NCI-H1105 (cell line): ENCODE measurements at places on chromosomes 2 and 18.

- DNase-seq = no peak
Measured at GRCh38 chr18:3525870-3526420, 76.0 kb downstream of the TGIF1 start.

- no peak for DNase-seq
Measured at GRCh38 chr2:239930378-239930777, 94.8 kb downstream of the NDUFA10 start.

DNA sequence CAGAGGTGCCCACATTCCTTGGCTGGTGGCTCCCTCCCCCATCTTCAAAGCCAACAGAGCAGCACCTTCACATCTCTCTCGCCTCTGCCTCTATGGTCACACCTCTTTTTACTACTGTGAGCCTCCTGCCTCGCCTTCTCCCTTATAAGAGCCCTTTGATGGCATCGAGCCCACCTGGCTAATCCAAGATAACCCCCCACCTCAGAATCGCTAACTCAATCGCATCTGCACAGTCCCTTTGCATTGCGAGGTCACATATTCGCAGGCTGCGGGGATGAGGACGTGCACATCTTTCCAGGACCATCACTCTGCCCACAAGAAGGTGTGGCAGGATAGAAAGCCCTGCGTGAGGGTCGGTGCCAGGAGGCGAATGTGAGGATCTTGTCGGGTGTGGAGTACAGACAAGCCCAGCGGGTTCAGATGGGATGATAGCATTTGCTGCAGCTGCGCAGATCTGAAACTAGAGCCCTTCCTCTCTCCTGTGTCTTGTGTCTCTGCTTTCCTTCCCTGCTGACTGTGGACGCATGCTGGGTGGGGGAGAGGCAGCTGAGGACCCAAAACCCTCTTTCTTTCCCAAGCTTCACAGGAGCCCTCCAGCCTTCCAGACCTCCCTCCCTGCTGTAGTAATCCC lies 148.3 kb upstream of the HDAC4 start:
- no peak for DNase-seq

- no peak for DNase-seq
Measured at GRCh38 chr2:101403745-101404144, 16.4 kb upstream of the CREG2 start.

DNA sequence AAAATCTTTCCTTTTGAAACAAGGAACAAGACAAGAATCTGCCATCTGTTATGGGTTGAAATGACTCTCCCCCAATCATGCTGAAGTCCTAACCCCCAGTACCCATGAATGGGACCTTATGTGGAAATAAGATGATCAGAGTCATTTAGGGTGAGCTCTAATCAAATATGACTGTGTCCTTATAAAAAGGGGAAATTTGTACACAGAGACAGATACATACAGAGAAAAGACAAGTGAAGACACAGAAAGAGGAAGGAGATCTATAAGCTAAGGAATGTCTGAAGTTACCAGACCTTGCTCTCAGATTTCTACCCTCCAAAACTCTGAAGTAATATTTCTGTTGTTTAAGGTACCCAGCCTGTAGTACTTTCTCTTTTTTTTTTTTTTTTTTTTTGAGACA lies 15.7 kb downstream of the TGFBRAP1 start:
- DNase-seq = no peak

DNA sequence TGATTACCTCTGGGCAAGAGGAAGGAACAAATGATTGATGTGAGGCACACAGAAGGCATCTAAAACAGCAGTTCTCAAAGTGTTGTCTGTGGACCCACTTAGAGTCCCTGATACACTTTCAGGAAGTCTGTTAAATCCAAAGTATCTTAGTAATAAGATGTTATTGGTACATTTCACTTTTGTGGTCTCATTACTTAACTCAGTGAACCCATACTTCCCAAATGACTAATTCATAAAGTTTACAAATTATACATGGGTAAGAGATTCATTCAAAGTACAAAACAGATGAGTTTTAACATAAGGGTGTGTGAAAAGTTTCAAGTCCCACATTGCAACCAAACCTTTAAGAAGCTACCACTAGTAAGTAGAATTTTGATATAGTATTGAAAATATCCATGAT lies 440.5 kb downstream of the NUP35 start:
- DNase-seq = no peak

- no peak for DNase-seq
Measured at GRCh38 chr18:56831988-56832387, 180.8 kb downstream of the WDR7 start.

DNA sequence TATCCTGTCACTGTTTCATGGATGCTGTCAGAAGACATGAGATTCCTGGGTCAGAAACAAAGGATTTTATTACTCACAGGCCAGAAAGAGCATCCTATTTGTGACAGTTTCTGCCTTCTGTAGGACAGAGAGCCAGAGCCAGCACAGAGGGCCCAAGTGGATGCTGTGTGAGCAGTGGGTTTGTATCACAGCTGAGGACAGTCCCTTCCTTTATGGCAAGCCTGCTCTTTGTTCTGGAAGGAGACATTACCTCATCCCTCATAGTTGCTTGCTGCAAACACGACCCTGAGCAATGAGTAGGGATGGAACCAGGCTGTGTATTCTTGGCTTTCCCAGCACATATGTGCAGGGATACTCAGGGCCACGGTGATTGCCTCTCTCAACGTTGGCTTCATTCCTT lies 41.6 kb downstream of the ARHGEF4 start:
- no peak for DNase-seq

GRCh38 chr2:37394263-37394662 lies 49.8 kb downstream of the QPCT start:
- no peak for DNase-seq

- DNase-seq = no peak
Measured at GRCh38 chr2:28277466-28277865, 115.2 kb upstream of the FOSL2 start.

DNA sequence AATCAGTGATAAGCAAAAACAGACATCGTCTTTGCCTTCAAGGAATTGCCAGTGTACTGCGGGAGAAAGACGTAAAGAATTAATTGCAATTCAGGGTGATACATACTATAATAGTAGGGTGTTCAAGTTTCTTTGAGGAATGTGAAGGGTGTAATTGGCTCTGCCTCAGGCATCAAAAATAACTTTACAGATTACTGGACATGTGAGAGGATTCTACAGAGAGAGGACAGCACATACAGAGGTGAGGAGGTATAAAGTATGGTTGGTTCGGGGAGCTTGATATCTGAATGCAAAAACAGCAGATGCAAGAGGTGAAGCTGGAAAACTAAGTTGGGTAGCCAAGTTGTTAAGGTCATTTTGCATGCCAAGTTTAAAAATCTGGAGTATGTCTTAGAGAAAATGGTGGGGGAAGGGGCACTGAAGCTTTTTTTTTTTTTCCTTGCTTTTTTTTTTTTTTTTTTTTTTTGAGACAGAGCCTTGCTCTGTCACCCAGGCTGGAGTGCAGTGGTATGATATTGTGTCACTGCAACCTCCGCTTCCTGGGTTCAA lies 227.5 kb upstream of the FOSL2 start:
- DNase-seq = no peak

- no peak for DNase-seq
Measured at GRCh38 chr2:164826293-164827243, 15.1 kb downstream of the COBLL1 start.
